ENCODE measurements at places on chromosomes 1 and 21.

DNA sequence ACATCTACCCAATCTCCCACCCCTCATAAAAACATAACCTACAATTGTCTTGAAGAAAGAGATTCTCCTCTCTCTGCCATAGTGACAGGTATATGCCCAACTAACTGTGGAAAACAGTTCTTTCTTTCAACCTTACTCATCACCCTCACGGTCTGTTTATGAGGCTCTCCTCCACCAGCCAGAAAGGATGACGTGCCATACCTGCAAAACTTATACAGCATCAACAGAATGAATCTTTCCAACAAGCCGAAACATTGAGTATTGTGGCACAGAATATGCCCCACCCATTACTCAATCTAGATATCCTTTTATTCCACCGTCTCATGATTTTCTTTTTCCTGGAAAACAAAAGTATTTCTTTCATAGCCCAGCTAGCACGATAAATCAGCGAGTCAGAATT is 55.7 kb downstream of the RBM11 start:
- no peak for DNase-seq

DNA sequence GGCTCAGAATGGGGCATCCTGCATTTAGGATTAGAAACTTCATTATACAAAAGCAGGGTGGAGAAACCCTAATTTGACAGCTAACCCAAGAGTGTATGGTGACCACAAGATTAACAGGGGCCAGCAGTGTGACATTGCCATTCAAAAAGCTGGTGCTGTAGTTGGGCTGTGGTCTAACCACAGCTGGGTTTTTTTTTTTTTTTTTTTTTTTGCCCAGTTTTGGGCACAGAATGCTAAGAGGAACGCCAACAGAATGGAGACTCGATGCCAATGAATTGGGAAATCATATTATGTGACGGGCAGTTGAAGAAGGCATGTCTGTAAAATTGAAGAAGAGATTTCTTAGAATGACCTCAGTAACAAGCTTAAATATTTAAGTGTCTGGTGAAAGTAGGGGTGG is 58.4 kb downstream of the NFIA start:
- DNase-seq, result no peak

GRCh38 chr1:198908995-198909394 is 270.2 kb downstream of the PTPRC start:
- DNase-seq, result no peak

DNA sequence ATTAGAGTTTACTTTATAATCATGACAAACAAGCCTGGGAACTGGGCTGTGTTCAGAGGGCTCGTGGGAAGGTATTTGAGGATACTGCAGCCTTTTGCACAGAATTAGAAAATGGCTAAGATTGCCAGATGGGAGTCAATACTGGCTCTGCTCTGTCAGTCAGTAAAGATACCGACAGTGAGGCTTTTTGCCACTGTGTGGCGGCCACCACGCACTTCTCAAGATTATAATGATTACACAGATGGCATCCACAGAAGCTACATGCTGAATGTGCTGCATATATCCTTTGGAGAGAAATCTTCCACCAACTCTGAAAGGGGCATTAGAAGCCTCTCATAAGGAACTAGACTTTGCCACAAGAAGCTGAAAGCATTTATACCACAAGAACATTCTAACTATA is 213.4 kb upstream of the PTBP2 start:
- DNase-seq, result no peak
